Naive thymus-derived CD4-positive, alpha-beta T cell (primary cell): ENCODE measurements at places on chromosomes 7 and 10. TPM values are rescaled to one million over a fixed set of nuclear protein-coding genes. Genes with fewer than 3 reads are reported as not detected.

GRCh38 chr10:10362800-10363199, 654.9 kb upstream of the CELF2 start:
- H3K4me1 ChIP-seq, result no peaks in the 10 kb centered on the region
- no peak overlapping the region for H3K27ac ChIP-seq
- H3K4me3 ChIP-seq, result no peak overlapping the region
- no peaks in the 10 kb centered on the region for H3K36me3 ChIP-seq

The CYP17A1 gene
- not detected for total RNA-seq

The TMEM270 gene
- total RNA-seq, result not detected

The GOLGA7B gene
- 6.5 TPM for total RNA-seq

The SPDYE16 gene
- 0.88 TPM for total RNA-seq

- DNase-seq, result no peak
- H3K27ac ChIP-seq, result no peak overlapping the region
- peaks cover 6% of the 10 kb centered on the region for H3K4me1 ChIP-seq
- no peak overlapping the region for H3K4me3 ChIP-seq
Observed at GRCh38 chr7:4093483-4093882, 588.6 kb upstream of the FOXK1 start.

The DLG5 gene
- total RNA-seq, result 10.2 TPM

DNA sequence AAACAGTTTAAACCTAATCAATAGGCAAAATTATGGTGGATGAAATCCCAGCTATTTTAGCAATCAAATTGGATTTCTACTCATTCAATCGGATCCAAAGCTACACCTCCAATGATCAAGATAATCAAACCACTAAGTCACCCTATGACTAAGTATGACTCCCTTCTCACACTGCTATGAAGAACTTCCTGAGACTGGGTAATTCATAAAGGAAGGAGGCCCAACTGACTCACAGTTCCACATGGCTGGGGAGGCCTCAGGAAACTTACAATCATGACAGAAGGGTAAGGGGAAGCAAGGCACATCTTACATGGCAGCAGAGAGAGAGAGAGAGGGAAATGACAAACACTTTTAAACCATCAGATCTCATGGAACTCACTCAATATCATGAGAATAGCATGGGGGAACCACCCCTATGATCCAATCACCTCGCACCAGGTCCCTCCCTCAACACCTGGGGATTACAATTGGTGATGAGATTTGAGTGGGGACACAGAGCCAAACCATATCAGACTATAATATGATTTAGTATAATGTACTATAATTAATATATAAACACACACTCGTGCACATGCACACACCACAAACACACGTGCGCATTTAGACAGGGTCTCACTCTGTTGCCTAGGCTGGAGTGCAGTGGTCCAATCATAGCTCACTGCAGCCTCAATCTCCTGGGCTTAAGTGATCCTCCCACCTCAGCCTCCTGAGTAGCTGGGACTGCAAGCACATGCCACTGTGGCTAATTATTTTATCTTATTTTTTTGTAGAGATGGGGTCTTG, 213.6 kb upstream of the FOXK1 start:
- no peaks in the 10 kb centered on the region for H3K36me3 ChIP-seq
- no peaks in the 10 kb centered on the region for H3K27me3 ChIP-seq
- H3K27ac ChIP-seq, result no peak overlapping the region
- H3K4me1 ChIP-seq, result no peaks in the 10 kb centered on the region
- DNase-seq, result no peak

The ANKRD1 gene
- total RNA-seq, result not detected

- H3K27me3 ChIP-seq, result no peaks in the 10 kb centered on the region
- DNase-seq, result no peak
- H3K36me3 ChIP-seq, result no peaks in the 10 kb centered on the region
- no peak overlapping the region for H3K4me3 ChIP-seq
- no peak overlapping the region for H3K27ac ChIP-seq
Observed at GRCh38 chr10:88835910-88836221, 15.8 kb downstream of the ANKRD22 start.

DNA sequence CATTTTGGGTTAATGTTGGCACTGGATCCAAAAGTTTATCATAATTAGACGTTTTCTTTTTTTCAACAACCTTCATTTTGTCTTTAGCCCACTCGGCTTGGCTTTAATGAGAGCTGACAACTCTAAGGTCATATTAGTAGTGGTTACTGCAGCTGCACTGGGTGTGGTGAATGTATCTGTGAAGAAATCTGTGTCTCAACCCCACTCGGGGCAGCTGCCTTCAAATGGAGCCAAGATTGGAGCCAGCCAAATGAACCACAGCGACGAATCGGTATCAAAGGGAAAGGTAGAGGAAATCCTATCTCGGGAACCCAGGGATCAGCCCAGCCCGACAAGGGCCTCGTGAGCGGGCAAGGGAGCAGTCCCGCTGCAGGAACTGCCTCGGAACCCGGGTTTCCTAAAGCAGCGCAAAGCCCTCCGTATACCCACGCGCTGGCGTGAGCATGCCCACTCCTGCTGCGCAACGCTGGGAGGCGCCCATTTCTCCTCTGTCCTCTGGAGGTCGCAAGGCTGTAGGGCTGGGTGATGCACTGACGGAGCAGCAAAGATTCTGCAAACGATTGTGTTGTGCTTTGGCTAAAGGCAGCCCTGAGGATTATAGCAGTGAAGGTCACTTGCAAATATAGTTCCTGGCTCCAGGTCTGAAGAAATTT, 98.7 kb upstream of the MBL2 start:
- H3K4me3 ChIP-seq, result no peak overlapping the region
- no peaks in the 10 kb centered on the region for H3K4me1 ChIP-seq
- no peaks in the 10 kb centered on the region for H3K27me3 ChIP-seq
